ENCODE measurements at places on chromosomes 5 and 9.

DNA sequence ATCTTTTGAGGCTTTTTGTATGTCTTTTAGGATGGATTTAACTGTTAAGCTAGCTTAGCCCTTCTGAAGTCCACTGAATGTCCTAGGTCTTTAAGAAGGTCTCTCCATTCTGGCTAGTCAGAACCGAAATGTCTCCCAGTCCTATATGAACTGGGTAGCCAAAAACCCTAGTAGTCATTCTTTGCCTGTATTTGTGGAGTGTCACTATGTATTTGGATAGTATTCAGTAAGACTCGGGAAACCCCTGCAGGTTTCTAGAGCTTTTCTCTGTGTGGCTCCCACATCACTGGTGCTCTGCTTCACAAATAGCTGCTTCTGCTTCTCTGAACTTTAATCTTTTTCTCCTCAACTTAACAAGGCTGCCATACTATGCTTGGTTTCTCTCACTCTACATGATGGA lies 68.0 kb downstream of the RIC1 start:
- DNase-seq: no peak

- no peak for DNase-seq
Measured at GRCh38 chr9:129240581-129241211, 62.6 kb upstream of the IER5L start.

- DNase-seq: no peak
Measured at GRCh38 chr9:90783552-90783951, 18.1 kb upstream of the SYK start.

DNA sequence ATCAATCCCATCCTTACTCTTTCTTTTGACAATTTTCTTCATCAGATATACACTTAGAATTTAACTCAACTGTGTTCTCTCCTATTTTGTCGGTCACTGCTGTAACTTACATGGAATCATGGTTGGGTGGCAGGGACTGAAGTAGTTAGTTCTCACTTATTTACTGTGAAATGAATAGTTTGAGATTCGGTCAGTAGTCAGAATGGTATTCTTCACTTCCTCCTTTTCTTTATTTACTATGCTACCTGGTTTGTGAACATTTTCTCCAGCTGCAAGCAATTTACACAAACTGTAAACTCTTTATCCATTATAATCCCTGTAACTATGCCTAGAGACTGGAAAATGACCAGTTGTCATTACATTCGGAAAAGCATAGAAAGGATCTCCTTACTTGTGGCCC lies 41.5 kb upstream of the GDNF start:
- no peak for DNase-seq

DNA sequence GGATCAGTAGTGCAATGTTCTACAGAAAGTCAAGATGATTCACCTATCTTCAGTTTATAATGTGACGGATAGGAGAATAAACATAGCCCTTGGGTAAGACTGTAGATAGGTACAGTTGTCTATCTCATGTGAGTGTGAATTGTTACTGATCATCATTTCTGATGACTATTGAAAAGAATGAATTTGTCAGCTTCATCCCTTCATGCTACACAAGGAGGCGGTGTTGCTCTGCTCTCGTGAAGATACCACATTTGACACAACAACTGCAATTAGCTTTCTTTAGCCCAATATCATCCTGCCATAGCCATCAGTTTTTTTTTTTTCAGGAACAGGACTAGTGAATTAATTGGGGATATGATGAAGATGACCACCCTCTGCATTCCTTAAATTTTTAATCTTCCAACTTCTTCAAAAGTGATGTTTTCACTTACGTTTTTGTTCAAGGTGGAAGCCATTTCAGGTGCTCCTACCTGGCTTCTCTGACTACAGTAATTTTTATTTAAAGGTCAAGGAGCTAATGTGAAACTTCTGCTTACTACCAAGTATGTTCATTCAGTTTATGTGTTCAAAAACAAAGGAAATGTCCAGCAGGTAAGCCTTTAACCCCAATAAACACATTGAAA lies 152.9 kb upstream of the MOCS2 start:
- no peak for DNase-seq

DNA sequence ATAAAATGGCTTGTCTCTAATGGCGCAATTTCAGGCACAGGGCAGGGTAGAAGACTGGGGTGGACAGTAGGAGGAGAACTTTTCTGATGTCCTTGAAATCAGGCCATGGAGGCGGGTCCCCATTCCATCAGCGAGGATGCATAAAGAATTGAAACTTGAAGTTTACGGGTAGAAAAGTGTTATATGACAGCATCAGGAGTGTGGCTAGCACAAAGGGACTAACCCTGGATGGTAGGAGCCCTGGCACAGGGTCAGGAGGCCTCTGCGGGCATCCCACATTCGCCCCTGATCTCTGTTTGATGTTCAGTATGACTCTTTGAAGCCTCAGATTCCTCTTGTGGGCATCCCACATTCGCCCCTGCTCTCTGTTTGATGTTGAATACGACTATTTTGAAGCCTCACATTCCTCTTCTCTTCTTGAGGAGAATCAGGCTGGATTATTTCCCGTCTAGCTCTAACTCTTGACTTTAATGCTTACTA lies 94.8 kb upstream of the ADRA1B start:
- DNase-seq: no peak

GRCh38 chr9:97768746-97769145 lies 71.6 kb upstream of the XPA start:
- no peak for DNase-seq

DNA sequence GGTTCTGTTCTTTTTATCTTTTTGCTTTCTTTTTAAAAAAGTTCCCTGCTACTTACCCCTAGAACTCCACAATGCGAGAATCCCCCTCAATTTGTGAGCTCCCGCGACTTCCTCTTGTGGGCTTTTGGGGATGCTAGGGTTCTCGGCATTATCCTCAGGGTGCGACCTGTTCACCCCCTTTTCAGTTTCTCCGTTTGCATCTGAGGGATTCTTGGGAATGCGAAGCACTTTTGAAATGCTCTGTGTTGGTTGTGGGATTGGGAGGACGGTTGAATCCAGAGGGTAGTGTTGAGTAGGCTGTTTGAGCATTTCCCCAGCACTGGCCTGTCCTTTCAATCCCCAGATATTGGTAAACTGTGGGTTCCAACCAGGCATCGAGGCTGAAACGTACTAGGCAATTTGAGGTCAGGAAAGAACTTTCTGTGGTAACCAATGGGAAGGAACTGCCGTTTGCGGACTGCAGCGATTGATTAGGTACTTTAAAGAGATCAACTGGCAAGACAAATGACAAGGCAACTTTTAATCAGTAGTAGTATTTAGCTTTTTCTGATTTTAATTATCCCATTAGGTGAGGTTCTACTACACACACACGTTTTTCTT lies 415 bp downstream of the XRCC4 start:
- DNase-seq: no peak

DNA sequence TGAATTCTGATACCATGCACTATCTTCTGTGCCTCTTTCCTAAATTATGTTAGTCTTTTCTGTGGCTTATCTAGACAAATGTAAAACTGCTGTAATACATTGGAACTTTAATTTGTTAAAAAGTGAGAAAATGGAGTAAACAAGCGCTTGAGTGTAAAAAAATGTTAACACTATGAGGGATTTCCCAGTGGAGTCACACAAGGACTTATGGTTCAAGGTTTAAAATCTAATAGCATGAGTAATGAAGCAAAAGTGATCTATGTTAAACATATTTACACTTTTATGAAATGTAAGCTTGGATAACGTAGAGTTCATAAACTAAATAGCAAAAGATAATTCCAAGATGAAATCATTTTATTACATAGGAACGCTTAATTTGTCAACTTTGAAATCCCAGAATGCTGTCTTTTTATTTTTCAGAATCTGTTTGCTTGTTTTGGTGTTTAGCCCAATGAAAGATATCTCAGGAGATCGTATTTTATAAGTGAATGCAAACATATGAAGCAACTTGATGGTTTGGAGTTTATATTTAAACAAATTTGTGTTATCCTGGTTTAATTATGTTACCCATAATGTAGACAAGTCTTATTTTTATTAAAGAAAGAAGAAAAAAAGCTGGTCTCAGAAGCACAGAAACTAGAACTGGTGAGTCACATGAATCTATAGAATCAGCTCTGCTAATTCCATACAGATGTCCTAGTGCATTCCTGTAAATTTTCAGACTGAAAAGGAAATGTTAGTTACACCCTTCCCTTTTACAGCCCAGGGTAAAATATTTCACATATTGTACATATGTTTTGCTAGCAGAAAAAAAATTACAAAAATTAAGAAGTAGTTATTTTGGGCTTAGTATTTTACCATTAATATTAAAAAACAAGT lies 34.2 kb upstream of the FBN2 start:
- no peak for DNase-seq

GRCh38 chr5:29252390-29252789 lies 1941.1 kb upstream of the CDH6 start:
- no peak for DNase-seq

DNA sequence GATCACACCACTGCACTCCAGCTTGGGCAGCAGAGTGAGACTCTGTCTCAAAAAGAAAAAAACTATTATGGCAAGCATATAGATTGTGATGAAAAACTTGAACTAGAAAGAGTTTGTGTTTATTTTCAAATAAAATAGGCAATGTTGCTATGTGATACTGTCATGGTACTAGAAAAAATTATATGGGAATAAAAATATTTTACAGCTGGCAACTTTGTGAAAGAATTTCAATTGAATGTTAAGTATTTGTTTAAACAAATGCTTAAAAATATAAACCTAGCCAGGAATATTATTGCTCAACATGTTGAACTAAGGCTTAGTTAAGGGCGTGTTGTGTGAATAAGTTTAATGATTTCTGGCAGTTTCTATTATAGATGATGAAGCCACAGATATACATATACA lies 31.7 kb downstream of the HSDL2 start:
- no peak for DNase-seq

- DNase-seq: no peak
Measured at GRCh38 chr9:136960938-136961275, 8.8 kb downstream of the LCN12 start.

- DNase-seq: no peak
Measured at GRCh38 chr5:53613536-53613935, 53.1 kb downstream of the NDUFS4 start.

- no peak for DNase-seq
Measured at GRCh38 chr9:130461731-130462130, 17.0 kb downstream of the ASS1 start.

DNA sequence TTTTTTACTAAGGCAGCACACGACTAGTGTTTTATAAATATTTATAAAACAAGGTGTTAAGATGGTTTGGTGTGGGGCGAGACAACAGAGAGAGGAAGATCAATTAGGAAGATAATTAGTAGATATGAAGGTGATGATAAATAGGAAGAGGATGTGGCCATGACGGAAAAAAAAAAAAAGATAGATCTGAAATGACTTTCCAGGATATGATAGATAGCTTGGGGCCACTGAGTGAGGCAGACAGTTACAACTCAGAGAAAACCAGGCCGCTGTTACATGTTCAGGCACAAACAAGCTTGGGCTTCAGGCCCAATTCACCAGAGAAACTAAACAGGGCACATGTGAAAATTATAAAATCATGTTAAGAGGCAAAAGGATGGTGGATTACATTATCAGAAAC lies 43.2 kb downstream of the KIAA0825 start:
- DNase-seq: no peak

- DNase-seq: no peak
Measured at GRCh38 chr9:107214915-107215314, 68.2 kb upstream of the RAD23B start.

DNA sequence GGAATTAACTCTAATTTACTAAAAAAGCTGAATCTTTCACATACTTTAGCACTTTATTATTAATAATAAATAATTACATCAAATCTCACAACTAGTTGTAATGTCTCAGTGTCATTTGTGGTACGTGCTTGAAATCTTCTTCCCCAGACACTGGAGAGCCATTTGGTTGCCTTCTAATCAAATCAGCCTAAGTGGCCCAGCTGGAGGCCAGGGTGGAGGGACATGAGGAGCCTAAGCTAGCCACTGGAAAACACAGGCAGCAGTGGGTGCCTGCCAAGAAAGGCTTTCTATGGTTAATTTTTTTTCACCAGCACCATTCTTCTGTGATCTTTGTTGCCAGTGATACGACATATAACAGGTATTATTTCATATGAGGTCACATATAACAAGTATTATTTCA lies 117.0 kb downstream of the ERCC6L2 start:
- no peak for DNase-seq

GRCh38 chr5:66789434-66789833 lies 193.2 kb downstream of the MAST4 start:
- DNase-seq: no peak

DNA sequence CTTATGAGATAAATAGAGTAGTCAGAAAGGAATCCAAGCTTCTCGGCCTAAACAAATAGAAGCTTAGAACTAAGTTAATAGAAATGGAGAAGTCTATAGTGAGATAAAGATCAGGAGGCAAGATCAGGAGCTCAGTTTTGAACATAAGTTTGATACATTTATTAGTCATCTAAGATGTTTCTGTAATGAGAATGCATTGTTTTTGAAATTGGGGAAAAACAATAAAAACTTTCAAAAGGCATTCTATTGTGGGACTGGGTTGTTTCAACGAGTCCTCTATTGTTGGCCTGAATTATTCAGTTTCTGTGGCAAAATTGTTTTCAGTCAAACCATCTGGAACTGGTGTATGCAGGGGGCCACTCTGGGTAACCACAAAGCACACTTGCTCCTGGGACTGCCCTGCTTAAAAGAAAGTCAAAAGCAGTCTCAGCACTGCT lies 181.0 kb upstream of the CLINT1 start:
- no peak for DNase-seq

DNA sequence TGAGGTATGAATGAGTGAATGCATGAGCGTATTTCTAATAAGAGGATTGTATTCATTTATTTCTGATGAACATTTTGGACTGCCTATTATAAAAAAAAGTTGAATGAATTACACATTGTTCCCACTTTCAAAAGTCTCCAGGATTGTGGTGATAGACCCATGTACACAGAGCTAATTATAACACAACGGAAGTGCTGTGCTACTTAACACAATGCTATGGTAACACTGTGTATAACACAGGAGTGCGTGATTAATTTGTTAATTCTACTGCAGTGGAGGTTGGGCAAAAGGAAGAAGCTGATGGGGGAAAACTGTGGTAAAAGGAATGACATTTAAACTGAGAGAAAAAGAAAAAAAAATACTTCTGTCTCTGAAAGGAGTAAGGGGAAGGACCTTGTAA lies 147.8 kb upstream of the MEF2C start:
- DNase-seq: no peak

DNA sequence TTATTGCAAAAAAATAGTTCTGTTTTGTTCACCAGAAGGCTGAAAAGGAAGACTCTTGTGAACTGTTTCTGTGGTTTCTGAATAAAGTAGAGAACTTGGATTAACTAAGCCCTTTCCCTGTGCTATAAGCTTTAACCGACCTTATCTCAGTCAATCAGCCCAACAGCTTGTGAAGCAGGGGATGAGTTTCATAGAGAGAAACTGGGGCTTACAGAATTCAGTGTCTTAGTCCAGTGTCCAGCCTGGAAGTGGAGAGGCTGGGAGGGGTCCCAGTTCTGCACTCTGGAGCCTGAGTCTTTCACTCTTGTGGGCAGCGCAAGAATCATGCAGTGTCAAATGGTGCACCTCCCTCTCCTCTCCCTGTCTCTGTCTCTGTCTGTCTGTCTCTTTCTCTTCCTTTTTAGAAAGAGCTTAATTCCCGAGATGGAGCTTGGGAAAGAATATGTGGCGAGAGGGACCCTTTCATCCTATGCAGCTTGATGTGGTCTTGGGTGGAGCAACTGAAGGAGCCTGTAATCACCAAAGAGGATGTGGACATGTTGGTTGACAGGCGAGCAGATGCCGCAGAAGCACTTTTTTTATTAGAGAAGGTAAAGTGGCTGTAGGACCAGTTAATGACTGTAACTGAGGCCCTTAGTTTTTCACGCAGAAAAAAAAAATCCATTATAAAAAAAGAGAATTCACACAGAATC lies 17.0 kb downstream of the PTPDC1 start:
- no peak for DNase-seq

Data from stimulated activated CD4-positive, alpha-beta T cell treated with anti-CD3 and anti-CD28 coated beads, Interleukin-2, amount 100 ng/mL, for 4 hours (primary cell).